ENCODE measurements at places on chromosomes 16 and 17.
A peak's percentile ranks its signal among the peaks of the same experiment; 100 is the strongest.

DNA sequence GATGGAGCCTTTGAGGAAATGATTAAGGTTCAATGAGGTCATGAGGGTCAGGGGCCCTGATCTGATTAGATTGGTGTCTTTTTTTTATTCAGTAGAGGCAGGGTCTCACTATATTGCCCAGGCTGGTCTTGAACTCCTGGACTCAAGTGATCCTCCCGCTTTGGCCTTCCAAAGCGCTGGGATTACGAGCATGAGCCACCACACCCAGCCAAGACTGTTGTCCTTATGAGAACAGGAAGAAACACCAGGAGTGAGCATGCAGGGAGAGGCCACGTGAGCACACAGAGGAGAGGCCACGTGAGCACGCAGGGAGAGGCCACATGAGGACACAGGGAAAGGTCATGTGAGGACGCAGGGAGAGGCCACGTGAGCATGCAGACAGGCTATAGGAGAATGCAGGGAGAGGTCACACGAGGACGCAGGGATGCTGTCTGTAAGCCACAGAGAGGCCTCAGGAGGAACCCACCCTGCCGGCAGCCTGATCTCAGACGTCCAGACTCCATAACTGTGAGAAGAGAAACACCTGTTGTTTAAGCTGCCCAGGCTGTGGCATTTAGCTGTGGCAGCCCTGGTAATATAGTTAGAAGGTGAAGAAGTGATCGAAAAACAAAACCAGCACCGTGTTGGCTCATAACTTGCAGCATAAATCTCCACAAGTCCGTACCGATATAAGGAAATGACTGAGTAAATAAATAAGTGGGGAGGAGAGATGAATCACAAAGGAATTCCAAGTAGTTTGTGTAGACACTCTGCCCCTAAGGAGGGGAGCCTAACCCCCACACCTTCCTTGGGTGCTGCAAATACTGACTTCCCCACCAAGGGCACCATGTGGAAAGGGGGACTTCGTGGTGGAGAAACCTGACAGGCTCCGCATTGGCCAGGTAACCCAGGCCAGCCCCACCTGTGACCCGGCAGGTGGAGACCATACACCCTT, 14.6 kb upstream of the CSNK1D start:
- DNase-seq: no peak

DNA sequence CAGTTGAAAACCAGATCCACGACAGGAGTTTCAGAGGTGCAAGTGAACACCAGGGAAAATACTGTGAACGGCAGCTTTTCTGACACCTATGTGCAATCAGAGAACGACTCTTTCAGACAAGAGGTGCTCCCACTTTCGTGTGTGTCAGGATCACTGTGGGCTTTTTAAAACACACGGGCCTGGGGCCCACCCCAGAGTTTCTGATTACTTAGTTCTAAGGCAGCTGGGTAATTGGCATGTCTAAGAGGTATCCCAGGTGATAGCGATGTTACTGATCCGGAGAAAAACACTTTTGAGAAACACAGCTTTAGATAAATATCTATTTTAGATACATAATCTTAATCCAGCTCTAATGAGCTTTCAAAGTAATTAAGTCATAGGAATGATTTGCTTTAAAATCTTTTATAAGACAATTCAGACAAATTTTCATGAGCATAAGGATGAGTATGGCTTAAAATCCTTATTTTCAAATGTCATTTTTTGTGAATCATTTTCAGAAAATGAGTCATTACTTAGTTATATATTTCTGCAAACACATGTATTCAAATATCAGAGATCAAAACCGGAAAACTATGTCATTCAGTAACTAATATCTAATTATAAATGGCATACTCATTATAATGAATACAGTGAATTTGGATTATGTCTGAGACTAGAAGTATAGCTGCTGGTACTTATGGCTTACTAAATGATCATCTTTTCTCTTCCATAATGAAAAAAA, 217.9 kb upstream of the PSMD7 start:
- no peak for DNase-seq

GRCh38 chr16:14292051-14292825, 221.1 kb downstream of the MRTFB start:
- DNase-seq: no peak

- DNase-seq: no peak
These were observed 82.4 kb downstream of the PLCG2 start for GRCh38 chr16:81861503-81861902.

- no peak for DNase-seq
These were observed 13.1 kb downstream of the MBTPS1 start for GRCh38 chr16:84103678-84104077.

- DNase-seq: peak; percentile 54
These were observed 3.8 kb upstream of the TAC4 start for GRCh38 chr17:49851387-49852291.

- DNase-seq: peak; percentile 28
These were observed 28.8 kb downstream of the DYNLRB2 start for GRCh38 chr16:80569440-80570105.

GRCh38 chr16:17965133-17965900, 371.2 kb downstream of the NPIPA8 start:
- no peak for DNase-seq
